ENCODE measurements at places on chromosomes 16 and 17.

- no peak for DNase-seq
These were observed 970 bp downstream of the EPN2 start for GRCh38 chr17:19238167-19238505.

- peak; percentile 38 for DNase-seq
These were observed 27.0 kb upstream of the NTN1 start for GRCh38 chr17:8994319-8994718.

- no peak for DNase-seq
These were observed 76.1 kb downstream of the MPRIP start for GRCh38 chr17:17118399-17118798.

- DNase-seq: peak; percentile 99
These were observed 5.0 kb downstream of the DPH1 start for GRCh38 chr17:2034806-2035540.

DNA sequence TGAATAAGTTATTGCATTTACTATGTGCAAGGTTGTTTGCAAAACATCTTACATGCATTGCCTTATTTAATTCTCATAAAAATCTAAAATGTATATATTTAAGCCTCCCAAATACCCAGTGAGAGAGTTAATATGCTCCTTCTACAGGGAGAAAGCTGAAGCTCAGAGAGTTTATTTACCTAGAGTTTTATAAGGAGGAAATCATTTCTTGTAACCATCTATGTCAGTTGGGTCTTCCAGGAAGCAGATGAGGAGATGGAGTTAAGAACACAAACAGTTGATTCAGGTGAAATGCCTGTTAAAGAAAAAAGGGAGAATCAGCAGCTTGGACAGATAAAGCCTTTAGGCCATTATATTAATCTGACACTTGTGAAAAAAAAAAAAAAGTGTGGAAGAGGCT lies 62.6 kb upstream of the DHX40 start:
- DNase-seq: no peak

GRCh38 chr16:83727018-83727417 lies 80.8 kb upstream of the HSBP1 start:
- peak; percentile 19 for DNase-seq

DNA sequence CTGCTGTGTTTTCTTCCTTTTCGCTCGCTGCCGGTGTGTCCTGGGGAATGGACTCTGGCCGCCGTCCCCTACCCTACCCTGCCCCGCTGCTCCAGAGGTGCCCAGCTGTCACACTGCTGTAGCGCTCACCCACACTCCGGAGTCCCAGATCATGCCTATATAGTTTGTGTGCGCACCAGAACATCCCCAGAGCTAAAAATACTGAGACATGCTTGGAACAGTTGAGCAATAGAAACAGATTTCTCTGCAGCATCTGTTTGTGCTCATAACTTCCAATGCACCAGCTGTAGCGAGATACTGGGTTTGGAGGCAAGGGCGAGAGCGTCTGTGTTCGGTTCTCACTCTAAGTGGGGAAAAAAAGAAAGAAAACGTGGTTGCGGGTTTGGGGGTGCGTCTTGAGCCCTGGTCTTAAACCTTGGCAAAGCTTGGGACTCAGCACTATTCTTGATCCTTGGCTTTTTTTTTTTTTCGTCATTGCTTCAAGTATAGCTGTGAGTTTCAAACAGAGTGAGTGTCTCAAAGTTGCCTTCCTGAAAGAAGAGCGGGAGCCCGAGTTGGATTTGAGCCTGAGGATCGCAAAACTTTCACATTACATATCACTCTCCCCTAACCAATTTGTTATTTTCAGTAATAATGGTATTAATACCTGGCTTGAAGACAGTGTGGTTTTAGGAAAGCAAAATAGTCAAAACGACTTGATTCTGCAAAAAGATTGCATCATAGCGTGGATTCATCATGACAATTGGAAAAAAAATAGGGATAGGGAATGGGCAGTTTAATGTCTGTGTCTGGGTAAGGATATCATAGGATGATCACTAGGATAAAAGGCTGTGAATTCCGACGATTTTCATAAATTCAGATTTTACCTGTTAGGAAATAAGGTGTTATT lies 621 bp downstream of the KCNJ2 start:
- DNase-seq: no peak

DNA sequence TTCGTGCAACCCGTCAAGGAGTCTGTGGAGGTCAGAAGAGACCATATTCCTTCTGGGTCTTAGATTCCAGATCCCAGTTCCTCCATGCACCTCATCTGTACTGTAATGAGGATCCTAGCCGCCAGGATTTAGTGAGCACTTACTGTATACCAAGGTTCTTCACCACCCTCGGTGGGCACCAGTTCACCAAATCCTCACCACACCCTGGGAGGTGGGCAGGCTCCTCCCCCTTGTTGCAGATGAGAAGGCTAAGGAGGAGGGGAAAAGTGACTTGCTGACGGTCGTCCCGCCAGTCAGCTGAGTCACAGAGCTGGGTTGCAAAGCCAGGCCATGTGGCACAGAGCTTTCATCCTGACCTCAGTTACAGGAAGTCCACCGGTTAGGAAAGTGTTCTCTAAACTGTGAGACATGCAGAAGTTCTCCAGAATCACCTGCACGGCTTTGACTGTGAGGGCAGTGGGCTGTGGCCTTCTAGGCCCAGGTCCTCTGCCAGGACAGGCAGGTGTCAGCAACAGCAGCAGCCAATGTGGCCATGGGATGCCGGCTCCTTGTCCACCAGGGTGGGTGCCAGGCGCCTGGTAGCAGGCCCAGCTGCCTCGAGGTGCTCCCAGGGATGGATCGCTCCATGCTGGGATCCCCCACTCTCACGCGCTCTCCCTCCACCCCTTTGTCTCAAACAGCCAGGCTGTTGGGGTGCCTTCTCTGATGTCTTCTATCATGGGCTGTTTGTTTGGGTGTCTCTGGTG lies 240.3 kb upstream of the GSE1 start:
- DNase-seq: peak; percentile 81

- DNase-seq: no peak
These were observed 39.9 kb downstream of the ADCY7 start for GRCh38 chr16:50306287-50306686.

- no peak for DNase-seq
These were observed 199.5 kb downstream of the ZNF18 start for GRCh38 chr17:11797803-11798202.

DNA sequence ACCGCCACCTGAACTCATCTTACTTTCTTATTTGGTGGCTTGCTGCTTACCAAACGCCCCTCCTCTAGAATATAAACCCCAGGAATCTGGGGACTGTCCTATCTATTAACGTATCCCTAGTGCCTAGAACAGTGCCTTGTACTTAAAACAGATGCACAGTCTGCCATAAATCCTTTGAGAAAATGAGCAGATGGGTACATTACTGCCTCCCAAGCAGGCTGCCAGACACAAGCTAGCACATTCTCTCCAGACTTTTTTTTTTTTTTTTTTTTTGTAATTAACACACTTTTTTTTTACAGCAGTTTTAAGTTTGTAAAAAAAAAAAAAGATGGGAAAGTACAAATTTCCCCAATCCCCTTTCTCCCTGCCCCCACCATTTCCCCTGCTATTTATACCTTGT lies 57.3 kb upstream of the RPL38 start:
- no peak for DNase-seq

- no peak for DNase-seq
These were observed 11.7 kb downstream of the SGCA start for GRCh38 chr17:50177476-50177875.

DNA sequence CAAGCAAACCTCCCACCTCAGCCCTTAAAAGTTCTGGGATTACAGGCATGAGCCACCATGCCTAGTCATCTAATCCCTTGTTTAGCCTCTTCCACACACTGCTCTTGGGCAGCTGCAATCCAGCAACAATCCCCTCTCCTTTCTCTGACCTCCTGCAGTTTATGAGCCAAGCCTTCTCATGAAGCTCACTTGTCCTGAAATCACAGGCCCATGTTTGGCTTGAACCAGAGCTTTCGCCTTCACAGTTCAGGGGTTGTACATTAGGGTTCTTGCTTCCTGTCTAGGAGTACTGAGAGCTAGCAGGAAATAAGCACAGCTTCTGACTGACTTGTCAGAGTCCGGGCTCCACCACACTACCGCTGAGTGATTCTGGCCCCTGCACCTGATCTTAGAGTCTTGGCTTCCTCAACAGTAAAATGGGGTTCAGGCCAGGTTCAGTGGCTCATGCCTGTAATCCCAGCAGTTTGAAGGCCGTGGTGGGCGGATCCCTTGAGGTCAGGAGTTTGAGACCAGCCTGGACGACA lies 16.3 kb downstream of the ERAL1 start:
- no peak for DNase-seq

- DNase-seq: no peak
These were observed 131.1 kb downstream of the TMEM114 start for GRCh38 chr16:8459085-8459733.

DNA sequence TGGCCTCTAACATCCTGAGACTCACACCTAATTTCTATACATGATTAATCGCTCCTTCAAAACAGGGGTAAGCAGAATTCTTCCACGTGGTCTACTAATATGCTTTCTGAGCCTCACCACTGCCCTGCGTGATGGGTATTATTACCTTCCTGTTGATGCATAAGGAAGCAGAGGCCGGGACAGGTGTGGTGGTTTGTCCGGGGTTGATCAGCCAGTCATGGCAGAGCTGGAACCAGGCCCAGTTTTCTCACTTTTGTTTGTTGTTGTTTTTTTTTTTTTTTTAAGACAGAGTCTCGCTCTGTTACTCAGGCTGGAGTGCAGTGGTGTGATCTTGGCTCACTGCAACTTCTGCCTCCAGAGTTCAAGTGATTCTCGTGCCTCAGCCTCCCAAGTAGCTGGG lies 31.2 kb downstream of the RNF135 start:
- DNase-seq: no peak

GRCh38 chr16:19883966-19884485 lies 622 bp downstream of the GPRC5B start:
- DNase-seq: no peak

GRCh38 chr17:6328279-6328678 lies 106.6 kb downstream of the AIPL1 start:
- no peak for DNase-seq

- peak; percentile 76 for DNase-seq
These were observed 266.7 kb upstream of the CDH11 start for GRCh38 chr16:65388592-65388991.

- no peak for DNase-seq
These were observed 108.0 kb upstream of the HSBP1 start for GRCh38 chr16:83699817-83700216.

DNA sequence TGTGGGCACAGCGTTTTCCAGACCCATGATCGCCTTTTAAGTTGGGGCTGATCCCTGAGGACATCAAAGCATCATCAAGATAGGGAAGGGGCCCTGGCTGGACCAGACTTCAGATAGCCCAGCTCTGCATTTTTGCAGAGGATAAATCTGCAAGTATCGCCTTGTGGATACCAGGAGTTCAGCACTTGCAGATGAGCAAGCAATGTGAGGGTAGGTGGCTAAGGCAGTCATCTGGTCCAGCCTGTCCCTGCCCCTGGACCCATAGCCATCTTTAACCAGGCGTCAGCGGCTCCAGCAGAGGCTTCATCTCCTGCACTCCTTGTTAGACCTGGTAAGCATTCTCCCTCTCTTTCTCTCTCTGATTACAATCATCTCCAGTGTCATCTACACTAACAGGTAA lies 9.0 kb upstream of the MRPS23 start:
- DNase-seq: no peak

- peak; percentile 31 for DNase-seq
These were observed 20.1 kb downstream of the UBE2O start for GRCh38 chr17:76432712-76433336.

Data from fibroblast of skin of right biceps (primary cell).